Posterior cingulate gyrus (tissue), 11 donors: ENCODE measurements at places on chromosomes 11 and 22.

DNA sequence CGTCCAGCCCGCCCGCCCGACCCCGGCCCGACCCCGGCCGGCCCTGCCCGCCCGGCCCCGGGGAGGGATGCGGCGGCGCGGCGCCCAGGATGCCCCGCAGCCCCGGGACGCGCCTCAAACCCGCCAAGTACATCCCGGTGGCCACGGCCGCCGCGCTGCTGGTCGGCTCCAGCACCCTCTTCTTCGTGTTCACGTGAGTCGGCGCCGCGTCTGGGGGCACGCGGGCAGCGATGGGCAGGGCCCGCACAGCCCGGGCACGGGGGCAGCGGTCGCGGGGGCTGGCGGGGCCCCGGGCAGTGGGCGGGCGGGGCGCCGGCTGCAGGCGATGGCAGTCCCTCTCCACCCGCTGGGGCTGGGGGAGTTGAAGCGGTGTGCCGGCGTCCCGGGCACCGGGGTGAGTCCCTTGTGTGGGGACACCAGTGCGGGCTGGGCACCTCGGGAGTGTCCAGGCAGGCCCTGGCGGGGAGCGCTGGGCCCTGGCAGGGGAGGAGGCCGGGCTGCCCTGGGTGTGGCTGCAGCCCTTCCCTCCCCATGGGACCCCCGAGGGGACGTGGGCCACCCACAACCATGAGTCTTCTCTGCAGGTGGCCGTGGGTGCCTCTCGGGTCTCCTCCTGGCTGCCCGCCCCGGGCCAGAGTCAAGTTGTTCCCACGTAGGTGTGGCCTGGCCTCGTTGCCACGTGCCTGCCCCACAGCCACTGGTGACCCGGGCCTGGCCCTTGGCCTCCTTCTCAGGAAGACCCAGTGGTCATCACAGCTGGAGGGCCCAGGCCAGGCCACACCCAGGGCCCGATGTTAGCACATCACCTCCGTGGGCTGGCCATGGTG, 468 bp downstream of the ZDHHC8 start:
- no peak for DNase-seq

DNA sequence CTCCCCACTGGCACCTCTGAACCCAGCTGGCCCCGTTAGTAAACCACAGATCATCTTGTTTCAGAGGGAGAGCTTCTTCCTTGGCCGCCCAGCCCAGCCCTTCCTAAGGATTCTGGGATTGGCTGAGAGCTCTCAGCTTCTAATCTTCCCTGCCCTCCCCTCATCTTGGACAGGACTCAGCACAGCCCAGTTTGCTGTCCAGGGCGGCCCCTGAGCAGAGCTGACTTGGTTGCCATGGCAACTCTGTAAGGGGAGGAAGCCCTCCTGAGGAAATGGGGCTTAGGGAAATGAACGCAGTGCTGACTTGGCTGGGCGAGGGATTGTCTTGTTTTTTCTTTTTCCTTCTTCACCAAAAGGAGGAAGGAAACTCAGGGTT, 4.6 kb downstream of the APOL4 start:
- DNase-seq: no peak

DNA sequence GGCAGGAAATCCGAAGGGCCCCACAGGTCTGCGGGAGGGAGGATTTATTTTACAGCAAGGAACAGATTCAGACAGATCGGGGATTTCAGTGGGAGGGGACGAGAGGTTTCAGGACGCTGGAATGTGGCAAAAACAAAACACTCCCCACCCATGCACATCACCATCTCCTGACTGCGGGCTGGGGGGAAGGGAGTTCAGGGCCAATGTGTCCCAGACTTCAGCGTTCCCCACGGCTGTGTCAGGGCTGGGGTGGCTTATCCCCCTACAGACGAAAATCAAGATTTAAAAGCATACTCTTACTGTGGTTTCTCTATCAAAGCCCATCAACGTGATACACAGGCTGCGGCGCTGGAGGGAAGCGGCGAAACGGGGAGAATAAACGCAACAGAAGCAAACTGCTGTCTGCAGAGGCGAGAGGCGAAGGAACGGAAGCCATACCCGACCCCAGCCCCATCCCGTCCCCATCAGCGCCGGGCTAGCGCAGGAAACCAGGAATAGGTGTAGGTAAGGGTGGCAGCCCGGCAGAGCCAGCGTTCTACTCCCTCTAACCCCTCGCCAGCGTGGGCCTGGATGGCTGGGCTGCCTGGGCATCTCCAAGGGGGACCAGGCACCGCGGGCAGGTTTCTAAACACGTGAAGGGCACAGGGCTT, 2.7 kb downstream of the TENM4 start:
- peak; percentile 23 for DNase-seq

- no peak for DNase-seq
These were observed 124.3 kb upstream of the RASSF10 start for GRCh38 chr11:12884751-12885318.
